ENCODE measurements at places on chromosomes 5 and 9.

- DNase-seq = no peak
Observed at GRCh38 chr5:167993771-167994170, 297.7 kb upstream of the WWC1 start.

DNA sequence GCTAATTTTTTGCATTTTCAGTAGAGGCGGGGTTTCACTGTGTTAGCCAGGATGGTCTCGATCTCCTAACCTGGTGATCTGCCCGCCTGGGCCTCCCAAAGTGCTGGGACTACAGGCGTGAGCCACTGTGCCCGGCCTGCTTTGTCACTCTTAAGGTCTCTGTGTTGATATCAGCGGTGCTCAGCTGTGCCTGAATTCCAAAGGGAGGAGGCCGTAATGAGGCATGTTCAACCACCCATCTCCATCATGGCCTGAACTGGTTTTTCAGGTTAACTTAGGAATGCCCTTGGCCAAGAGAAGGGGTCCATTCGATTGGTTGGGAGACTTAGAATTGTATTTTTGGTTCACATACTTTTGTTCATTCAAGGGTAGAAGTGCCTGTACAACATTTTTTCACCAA is 22.0 kb downstream of the HSD17B3 start:
- DNase-seq = no peak

DNA sequence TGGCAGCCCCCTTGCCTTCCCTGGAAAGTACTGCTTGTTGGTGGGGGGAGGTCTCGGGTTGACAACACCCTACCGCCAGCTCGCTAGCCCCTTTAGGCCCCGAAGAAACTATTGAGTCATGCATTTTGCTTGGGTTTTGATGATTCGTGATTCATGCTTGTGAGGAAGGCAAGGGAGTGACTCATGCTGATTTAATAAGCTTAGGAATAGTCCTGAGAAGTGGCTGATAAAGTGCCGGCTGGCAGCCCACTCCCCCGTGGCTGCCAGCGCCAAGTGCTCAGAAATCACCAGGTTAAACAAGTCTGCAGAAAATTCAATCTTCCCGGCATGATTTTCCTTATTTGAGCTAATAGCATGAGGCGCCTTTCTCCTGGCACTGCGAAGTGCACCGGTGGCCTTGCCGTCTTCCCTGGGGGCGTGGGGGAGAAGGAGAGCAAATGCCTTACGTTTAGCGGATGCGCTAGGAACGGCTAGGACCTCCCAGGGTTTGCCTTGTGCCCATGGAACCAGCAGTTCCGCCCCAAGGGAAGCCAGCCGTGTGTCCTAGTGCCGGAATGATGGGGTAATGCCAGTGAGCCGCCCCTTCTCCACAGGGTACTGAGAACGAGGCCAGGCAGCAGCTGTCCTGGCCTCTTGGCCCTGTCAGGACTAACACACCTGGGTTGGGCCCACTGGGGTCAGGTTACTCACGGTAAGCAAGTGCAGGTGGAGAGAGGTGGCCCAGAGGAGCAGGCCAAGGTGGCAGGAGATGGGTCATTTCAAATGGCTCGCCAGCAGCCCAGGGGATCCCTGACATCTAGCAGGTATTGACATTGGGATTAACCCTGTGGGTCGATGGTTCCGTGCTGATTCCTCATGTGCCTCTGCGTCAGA is 151.9 kb downstream of the MACROH2A1 start:
- peak; percentile 92 for DNase-seq

DNA sequence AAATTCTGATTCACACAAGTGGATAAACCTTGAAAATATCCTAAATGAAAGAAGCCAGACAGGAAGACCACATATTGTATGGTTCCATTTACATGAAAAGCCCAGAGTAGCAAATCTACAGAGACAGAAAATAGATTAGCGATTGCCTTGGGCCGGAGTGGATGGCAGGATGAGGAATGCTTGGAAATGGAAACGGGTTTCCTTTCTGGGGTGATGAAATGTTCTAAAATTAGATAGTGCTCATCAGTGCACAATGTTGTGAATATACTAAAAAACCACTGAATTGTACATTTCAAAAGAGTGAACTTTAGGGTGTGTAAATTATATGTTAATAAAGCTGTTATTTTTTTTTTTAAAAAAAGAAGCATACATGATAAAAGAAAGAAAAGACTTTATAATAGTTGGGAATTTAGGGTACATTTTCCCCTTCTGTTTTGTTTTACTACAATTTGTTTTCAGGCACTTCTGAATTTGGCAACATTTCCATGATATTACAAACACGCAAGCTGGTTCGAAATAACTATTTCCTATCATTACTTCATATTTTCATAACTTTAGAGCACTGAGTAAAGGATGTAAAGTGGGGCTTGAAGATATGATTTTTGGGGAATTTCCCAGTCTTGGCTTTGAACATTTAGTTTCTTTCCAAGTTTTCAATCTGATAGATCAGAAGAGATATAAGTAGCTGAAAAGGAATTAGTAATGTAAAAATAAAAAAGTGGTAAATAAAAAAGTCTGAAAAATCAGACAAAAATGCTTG is 23.9 kb downstream of the SLC35A4 start:
- DNase-seq = no peak

- DNase-seq = no peak
Observed at GRCh38 chr5:171365351-171365750, 22.3 kb upstream of the NPM1 start.

GRCh38 chr9:127078336-127078735 is 44.1 kb downstream of the ANGPTL2 start:
- no peak for DNase-seq

GRCh38 chr9:133950629-133951111 is 41.5 kb downstream of the VAV2 start:
- DNase-seq = peak; percentile 21

DNA sequence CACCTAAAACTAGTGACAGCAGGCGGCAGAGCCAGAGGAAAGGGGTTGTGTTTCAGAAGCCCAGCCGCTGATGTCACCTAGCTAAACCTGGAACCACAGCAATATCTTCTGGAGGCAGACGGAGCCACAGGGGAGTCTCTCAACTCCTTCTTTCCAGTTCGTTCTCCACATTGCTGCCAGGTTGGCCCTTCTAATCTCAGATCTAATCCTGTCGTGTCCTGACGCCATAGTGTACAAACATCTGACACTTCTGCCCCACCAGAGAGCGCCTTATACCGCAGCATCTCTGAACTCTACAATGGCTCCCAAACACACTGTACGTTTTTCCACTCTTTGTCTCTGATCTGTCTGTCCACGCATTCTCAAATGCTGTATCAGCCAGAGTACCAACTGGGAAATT is 240.0 kb downstream of the SMARCA2 start:
- no peak for DNase-seq

GRCh38 chr9:68476847-68477246 is 63.8 kb downstream of the TMEM252 start:
- DNase-seq = no peak

DNA sequence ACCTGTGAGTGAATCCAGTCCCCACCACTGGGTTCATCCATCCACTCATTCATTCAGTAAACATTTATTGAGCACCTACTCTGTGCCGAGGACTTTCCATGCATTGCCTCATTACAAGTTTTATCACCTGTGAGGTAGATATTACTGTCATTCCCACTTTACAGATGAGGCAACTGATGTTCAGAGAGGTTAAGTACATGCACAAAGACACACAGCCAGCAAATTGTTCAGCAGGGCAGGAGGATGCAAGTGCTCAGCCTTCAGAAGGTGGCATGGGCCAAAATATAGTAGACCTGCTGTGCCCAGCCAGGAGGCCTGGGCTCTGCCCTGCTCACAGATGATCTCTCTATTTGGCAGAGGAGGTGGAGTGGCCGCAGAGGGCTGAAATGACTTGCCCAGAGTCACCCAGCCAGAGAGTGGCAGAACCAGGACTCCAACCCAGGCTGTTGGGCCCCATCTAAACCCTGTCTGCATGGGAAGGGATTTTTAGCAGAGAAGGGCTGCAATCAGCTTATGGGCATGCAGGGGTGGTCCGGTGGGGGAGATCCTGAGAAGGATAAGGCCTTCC is 7.6 kb upstream of the NEURL1B start:
- no peak for DNase-seq

GRCh38 chr5:95734187-95734586 is 3.1 kb downstream of the RHOBTB3 start:
- no peak for DNase-seq

DNA sequence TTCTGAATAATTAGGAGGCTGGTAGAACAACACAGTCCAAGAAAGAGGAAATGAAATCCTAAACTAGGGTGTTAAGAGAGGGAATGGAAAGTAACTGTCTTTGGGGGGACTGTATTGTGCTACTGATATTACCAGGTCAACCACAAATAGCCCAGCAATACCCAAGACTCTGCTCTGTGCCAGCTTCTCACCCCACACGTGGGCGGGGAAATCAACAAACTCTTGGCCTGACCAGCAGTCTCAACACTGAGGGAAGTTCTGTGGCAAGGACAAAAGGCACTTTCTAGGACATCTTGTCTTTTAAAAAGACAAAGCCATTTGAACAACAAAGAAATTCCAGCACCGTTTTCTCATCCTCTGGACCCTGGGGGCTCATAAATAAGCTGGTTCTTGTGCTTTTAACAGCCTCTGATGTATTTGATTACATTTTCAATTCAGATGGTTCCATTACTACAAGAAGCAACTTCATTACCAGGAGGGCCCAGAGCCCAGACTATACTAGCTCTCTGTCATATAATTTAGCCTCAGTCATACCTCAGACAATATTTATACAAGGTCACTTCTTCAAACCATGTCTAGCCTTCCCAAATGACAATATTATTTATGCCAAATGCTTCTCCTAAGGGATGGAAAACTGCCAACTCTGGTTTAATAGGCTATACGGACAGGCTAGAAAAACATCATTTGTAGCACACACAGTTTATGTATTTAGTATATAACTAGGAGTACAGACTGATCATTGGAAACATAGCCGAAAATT is 297.8 kb downstream of the CWC27 start:
- no peak for DNase-seq

DNA sequence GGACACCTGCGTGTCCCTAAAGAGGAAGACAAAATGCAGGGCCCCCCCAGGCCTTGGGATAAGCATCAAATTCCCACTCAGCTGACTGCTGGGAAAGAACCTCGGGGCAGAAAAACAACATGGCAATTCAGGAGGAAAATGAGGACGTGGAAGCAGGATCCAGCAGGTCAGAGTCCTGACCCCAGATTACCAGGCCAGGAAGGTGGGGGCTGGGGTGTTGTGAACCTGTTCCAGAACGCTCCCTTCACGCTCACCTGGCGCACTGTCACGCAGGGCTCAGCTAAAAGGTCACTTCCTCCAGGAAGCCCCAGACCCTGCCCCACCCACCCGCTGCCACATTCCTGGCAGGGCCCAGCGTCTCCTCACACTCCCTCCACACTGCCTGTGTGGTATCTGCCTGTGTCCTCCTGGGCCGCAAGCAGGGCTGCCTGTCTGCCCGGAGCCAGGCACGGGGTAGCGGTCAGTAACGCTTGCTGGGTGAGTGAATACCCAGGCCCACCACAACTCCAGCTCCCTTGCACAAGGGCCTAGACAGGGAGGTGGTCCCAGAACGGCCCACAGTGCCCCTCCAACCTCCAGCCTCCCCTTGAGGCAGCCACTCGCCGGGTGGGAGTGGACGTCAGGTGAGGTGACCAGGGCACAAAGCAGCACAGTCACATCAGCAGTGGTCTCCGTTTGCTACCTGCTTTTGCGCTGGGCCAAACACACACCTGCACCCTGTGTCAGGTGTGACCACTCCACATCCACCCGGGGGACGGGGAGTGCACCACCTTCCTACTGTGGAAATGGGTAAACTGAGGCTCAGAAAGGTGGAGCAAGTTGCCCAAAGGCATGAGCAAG is 18.1 kb downstream of the VAV2 start:
- DNase-seq = no peak

- DNase-seq = no peak
Observed at GRCh38 chr5:67032921-67033664, 163.5 kb downstream of the CD180 start.

DNA sequence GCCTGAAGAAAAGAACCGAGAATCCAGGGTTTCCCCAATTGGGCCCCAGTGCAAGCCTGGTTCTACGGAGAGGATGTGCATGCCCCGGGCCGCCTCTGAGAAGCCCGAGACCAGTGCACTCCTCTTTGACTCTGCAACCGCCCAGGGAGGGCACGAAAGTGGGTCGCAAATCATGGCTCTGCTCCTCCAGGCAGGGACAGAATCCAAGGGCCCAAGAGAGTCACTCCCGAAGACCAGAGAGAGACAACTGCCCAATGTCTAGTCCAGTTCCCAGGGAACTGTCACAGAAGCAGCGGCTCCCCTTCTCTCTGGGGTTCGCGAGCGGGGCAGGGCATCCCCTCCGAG is 107.8 kb downstream of the PSD2 start:
- no peak for DNase-seq

DNA sequence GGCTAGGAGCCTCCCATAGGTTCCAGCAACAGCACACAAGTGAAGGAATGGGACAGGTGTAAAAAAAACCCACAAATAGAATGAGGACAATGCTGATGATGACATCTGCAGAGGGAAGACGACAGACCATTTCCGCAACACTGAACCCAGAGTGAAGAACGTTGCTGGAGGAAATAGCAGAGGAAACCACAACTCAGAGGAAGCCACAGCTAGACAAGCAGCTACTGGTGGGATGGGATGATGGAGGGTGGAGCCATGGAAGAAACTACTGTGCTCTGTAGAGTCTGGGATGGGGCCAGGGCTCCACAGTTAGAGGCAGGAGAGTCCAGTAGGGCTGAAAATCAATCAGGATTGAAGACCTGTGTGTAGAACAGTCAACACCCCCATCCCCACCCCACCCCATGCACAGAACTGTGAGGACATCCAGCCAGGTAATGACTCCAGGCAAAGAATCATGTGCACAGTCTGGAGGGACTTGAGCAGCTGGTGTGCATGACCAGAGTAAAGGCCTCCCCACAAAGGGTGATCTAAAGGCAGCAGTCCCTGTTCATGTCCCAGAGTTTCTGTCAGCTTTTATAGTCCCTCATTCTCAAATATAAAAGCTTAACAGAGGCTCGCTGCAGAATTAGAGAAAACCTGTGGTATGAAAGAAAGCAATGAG is 65.2 kb upstream of the SPIN1 start:
- no peak for DNase-seq

Data from kidney capillary endothelial cell (primary cell).